ENCODE measurements at places on chromosomes 1 and 21. TPM values are rescaled to one million over a fixed set of nuclear protein-coding genes. Genes with fewer than 3 reads are reported as not detected.

- no peaks in the 10 kb centered on the region for H3K36me3 ChIP-seq
- no peaks in the 10 kb centered on the region for H3K4me1 ChIP-seq
- no peak overlapping the region for H3K4me3 ChIP-seq
- no peaks in the 10 kb centered on the region for H3K27me3 ChIP-seq
- no peak overlapping the region for H3K27ac ChIP-seq
Observed at GRCh38 chr1:76950306-76950705, 83.0 kb downstream of the ST6GALNAC5 start.

The IL20 gene
- total RNA-seq: not detected

DNA sequence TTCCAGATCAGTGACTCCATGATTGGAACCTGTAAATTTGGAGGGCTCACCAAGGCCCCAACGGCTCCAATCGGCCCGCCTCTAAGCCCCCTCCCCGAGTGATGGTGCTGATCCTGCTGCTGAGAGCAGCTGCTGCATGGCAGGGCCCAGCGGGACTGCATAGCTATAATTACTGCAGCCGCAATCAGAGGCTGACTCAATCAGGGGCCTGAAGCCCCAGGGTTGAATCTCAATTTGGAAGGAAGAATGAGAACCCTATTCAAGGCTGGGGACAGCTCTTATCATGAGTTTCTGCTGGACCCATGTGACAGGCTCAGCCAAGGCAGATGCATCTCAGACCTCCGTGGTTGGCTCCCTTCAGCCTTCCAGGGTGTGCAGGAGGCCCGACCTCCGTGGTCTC lies 42.8 kb upstream of the MAGOH start:
- H3K27ac ChIP-seq: no peak overlapping the region
- H3K36me3 ChIP-seq: peaks cover 13% of the 10 kb centered on the region
- H3K4me3 ChIP-seq: no peak overlapping the region
- H3K27me3 ChIP-seq: no peaks in the 10 kb centered on the region
- DNase-seq: no peak
- H3K4me1 ChIP-seq: no peaks in the 10 kb centered on the region

The DENND2D gene
- 201 TPM for total RNA-seq

DNA sequence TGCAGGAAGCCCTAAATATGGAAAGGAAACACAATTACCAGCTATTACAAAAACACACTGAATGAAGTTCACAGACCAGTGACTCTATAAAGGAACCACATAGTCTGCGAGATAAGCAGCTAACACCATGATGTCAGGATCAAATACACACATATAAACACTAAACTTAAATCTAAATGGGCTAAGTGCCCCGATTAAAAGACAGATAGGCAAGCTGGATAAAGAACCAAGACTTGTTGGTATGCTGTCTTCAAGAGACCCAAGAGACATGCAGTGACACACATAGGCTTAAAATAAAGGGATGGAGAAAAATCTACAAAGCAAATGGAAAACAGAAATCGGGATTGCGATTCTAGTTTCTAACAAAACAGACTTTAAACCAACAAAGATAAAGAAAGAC lies 121.9 kb downstream of the SLC5A9 start:
- no peaks in the 10 kb centered on the region for H3K27me3 ChIP-seq
- no peak for DNase-seq
- no peaks in the 10 kb centered on the region for H3K4me1 ChIP-seq

DNA sequence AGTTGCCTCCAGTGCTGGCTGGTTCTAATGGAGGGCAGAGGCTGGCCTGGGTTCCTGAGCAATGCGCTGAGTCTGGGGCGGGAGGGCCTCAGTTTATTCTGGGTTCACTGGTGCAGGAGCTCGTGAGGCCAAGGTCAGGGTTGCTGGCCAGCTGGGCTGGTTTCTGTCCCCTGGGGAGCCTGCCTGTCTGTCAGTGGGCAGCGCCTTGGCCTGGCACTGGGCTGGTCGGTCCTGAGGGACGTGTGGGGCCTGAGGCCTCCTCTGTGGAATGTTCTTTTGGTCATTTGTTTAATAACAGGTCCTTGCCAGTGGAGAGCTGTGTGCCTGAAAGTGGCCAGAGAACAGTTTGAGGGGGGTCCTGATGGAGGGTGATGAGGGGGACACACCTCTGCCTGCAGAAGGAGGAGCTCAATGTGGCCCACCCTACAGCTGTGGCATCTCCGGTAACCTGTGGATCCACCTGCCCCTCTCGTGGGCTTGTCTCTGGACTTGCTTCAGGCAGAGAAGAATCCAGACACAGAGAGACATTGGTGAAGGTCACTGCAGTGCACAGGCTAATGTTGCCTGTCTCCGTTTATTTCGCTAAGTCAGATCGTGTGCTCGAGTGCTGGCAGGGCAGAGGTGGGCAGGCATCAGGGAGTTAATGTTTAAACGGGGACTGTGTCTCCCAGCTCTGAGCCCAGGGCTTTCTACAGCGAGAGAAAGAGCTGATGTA lies 34.6 kb downstream of the COQ8A start:
- H3K4me3 ChIP-seq: no peak overlapping the region
- no peaks in the 10 kb centered on the region for H3K4me1 ChIP-seq
- no peak for DNase-seq
- peaks cover 12% of the 10 kb centered on the region for H3K36me3 ChIP-seq
- H3K27ac ChIP-seq: no peak overlapping the region

DNA sequence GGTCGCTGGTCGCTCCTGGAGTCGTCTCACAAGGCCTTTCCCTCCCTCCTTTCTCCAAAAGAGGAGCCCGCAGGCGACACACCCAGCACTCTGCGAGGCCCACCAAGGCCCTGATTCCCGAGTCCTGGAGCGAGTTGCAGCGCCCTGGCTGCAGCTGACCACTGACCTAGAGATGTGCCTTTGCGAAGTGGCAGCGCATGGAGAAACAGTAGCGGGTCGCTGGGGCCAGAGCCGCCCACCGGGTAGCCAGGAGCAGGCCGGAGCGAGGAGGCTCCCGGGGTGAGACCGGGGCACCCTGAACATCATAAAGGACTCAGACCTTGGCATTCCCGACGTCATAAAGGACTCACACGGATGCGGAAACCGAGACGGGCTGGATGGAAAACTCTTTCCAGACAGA lies 10.3 kb upstream of the NBPF11 start:
- no peaks in the 10 kb centered on the region for H3K36me3 ChIP-seq
- peaks cover 17% of the 10 kb centered on the region for H3K27me3 ChIP-seq
- H3K27ac ChIP-seq: no peak overlapping the region
- peaks cover 9% of the 10 kb centered on the region for H3K4me1 ChIP-seq
- no peak for DNase-seq

DNA sequence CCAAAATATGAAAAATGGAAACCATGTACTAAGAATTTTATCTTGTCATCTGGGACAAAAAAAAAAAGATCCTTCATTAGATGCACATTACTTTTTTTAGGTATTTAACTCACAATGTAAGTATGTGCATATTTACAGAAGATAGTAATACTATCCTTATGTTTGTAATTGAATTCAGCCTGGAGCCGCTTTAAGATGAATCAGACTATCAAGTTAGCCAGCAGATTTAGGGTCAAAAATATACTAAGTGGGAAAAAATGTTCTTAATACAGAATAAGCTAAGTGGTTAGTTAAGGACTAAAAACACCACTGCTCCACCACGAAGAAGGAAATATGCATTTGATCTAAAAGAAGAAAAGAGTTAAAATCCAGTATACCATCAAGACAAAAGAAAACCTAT lies 49.1 kb downstream of the DSCAM start:
- H3K4me3 ChIP-seq: no peak overlapping the region
- no peak overlapping the region for H3K27ac ChIP-seq
- no peaks in the 10 kb centered on the region for H3K4me1 ChIP-seq
- H3K36me3 ChIP-seq: no peaks in the 10 kb centered on the region
- peaks cover 5% of the 10 kb centered on the region for H3K27me3 ChIP-seq
- no peak for DNase-seq

The FOXO6 gene
- total RNA-seq: 0.19 TPM

The HMCN1 gene
- 0.02 TPM for total RNA-seq

The CELA3A gene
- not detected for total RNA-seq

- no peak for DNase-seq
- H3K27ac ChIP-seq: no peak overlapping the region
- no peak overlapping the region for H3K4me3 ChIP-seq
- no peaks in the 10 kb centered on the region for H3K27me3 ChIP-seq
Observed at GRCh38 chr1:246427611-246428010, 79.5 kb downstream of the SMYD3 start.

GRCh38 chr1:97920276-97920831 lies 480 bp downstream of the DPYD start:
- peaks cover 43% of the 10 kb centered on the region for H3K4me1 ChIP-seq
- H3K4me3 ChIP-seq: peak overlapping the region; percentile 90
- DNase-seq: no peak
- peak overlapping the region; percentile 94 for H3K27ac ChIP-seq
- peaks cover 7% of the 10 kb centered on the region for H3K36me3 ChIP-seq

DNA sequence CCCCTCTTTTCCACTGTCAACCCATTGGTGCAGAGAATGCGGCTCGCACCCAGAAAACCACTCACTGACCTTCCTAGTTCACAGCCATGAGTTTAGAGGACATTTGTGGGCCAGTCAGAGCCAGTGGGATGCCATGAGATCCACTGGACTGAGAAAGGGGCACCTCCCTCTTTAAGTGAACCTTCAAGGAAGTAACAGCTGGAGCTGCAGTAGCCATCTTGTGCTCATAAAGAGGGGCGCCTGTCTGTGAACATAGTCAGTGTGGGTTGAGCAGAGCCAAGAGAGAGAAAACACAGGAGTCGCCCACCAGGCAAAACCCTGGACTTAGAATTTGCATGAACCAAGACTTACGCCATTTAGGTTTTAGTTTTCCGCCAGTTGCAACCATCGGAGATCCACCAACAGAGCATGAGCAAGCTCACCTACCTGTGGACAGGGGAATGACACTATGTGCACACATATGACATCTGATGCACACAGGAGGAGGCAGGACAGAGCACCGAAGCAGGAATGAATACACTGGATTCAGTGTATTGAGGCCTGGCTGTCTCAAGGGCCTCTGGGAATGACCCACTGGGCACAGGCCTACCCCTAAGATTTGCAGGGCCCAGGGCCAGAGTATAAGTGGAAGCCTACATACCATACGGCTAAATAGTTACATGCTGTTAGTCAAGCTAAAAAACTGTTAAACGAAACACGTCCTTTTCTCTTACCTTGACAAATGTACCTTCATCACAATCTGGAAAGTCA lies 151.6 kb downstream of the GRIK3 start:
- H3K4me3 ChIP-seq: no peak overlapping the region
- DNase-seq: no peak
- no peaks in the 10 kb centered on the region for H3K4me1 ChIP-seq
- no peak overlapping the region for H3K27ac ChIP-seq
- H3K27me3 ChIP-seq: peaks cover 6% of the 10 kb centered on the region

The PM20D1 gene
- total RNA-seq: 0.20 TPM

The CYP4B1 gene
- total RNA-seq: not detected

The GUK1 gene
- 304 TPM for total RNA-seq

The MROH7 gene
- total RNA-seq: 0.12 TPM

The FLG2 gene
- total RNA-seq: not detected

DNA sequence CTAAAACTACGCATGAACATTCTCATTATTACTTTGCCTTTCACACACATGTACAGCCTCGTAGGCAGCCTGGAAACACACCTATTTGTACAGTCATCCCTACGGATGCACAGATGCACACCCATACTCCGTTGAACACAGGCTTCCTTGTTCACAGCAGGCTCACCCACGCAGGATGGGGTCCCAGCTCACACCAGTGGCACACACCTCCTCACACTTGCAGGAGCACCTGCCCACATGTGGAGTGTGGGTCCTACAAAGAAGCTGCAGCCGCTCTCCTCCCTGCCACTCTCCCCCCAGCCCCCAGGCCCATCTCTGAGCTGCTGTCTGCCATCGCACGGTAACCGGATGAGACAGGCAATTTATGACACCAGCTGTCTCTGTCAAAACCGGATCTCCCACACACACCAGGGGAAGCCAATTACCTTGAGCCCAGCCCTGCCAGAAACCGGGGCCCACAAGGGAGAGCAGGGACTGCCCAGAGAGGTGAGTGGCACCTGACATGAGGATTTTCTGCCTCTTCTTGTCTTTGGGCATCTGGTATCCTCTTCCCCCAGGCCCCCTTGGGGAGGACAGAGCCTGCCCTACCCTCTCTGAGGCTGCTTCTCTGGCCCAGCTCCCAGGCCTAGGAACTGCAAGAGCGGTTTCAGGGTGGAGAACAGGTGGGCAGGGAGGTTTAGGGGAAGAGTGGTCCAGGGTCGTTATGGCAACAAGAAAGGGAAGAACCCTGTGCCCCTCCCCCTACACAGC lies 175.4 kb downstream of the IGSF21 start:
- no peak for DNase-seq
- H3K4me1 ChIP-seq: no peaks in the 10 kb centered on the region
- H3K27me3 ChIP-seq: peaks cover 27% of the 10 kb centered on the region
- no peak overlapping the region for H3K4me3 ChIP-seq

- H3K27me3 ChIP-seq: no peaks in the 10 kb centered on the region
- no peak overlapping the region for H3K4me3 ChIP-seq
- peaks cover 53% of the 10 kb centered on the region for H3K4me1 ChIP-seq
- DNase-seq: no peak
- peak overlapping the region; percentile 63 for H3K27ac ChIP-seq
- peaks cover 5% of the 10 kb centered on the region for H3K36me3 ChIP-seq
Observed at GRCh38 chr1:147549526-147549925, 8.2 kb downstream of the BCL9 start.

The ABCD3 gene
- 33.3 TPM for total RNA-seq

The CD48 gene
- 376 TPM for total RNA-seq

The CYP4A22 gene
- total RNA-seq: not detected

The SLFNL1 gene
- total RNA-seq: 0.08 TPM

DNA sequence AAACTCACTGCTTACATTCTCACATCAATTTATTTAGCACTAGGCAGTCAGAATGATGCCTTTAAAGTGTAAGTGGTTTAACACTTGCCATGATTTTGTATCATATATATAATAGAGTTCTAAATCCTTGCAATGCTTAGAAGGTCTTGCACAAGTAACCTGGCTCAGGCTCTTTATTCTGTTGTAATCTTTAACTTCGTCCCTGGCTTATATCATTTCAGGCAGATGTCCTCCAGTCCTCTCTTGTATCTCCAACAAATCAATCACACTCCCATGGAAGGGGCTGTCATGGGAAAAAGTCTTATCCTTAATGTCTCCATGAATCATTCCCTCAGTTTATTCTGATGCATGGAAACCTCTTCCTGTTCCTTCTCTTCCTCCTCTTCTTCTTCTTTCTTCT lies 841.6 kb upstream of the B3GALT2 start:
- H3K36me3 ChIP-seq: peaks cover 3% of the 10 kb centered on the region
- H3K27me3 ChIP-seq: no peaks in the 10 kb centered on the region
- H3K4me1 ChIP-seq: no peaks in the 10 kb centered on the region

DNA sequence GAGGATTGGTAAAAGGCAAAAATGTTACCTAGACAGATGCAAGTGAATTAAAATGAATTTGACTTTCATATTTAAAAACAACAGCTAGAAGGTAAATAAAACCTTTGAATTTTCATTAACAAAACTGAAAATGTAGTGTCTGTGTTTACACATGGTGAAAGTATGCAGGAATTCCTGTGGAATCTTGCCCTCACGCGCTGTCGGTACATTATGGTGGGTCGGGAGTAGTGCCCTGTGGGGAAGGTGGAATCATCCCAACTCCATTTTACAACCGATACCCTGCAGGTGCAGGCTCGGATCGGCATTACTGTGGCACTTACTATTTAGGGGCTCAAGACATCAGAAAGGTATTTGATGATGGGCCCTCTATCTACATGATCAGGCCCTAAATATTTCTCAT lies 197.2 kb upstream of the MAP1LC3C start:
- no peak overlapping the region for H3K4me3 ChIP-seq
- no peak for DNase-seq
- no peaks in the 10 kb centered on the region for H3K4me1 ChIP-seq
- H3K36me3 ChIP-seq: no peaks in the 10 kb centered on the region
- no peaks in the 10 kb centered on the region for H3K27me3 ChIP-seq

The VASH2 gene
- 0.21 TPM for total RNA-seq

GRCh38 chr1:112721966-112722524 lies 6.9 kb upstream of the PPM1J start:
- peaks cover 26% of the 10 kb centered on the region for H3K27me3 ChIP-seq
- H3K4me1 ChIP-seq: peaks cover 14% of the 10 kb centered on the region
- H3K4me3 ChIP-seq: no peak overlapping the region
- H3K36me3 ChIP-seq: no peaks in the 10 kb centered on the region

All from activated naive CD8-positive, alpha-beta T cell treated with anti-CD3 and anti-CD28 coated beads for 36 hours (primary cell).